ENCODE measurements at places on chromosomes 4 and X.

GRCh38 chrX:84199688-84200087 is 11.7 kb upstream of the RPS6KA6 start:
- no peak for DNase-seq

GRCh38 chr4:110442309-110442708 is 33.6 kb upstream of the ENPEP start:
- DNase-seq: no peak

GRCh38 chr4:69881173-69881773 is 21.3 kb upstream of the SULT1E1 start:
- peak; percentile 38 for DNase-seq

DNA sequence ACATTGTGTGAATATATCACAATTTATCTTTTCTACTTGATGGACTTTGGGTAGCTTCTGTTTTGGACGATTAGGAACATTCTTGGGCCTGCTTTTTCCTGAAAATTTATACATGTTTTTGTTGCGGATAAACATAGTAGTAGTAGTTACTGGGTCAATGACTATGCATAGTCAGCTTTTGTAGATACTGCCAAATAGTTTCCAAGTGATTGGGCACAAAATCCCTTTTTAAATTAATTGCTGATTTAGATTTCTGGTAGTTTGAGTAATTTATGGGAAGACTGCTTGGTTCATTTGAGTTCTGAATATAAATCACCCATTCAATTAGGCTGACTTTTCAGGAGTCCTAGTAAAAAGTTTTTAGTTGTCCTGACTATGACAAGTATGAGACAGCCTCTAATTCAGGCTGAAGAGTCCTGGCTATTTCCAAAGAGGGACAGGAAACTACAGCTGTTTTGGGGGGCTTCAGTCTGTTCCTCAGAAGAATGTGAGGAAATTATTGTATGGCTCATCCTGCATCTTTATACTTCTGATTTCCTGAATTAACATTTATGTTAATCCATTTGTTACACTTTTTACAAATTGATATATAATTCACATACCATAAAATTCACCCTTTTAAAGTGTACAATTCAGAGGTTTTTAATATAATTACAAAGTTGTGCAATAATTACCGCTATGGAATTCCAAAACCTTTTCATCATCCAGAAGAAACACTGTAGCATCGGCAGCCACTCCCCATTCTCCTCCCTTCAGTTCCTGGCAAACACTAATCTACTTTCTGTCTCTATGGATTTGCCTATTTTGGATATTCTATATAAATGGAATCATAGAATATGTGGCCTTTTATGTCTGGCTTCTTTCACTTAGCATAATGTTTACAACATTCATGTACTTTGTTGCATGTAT is 14.2 kb downstream of the LRP2BP start:
- DNase-seq: no peak

GRCh38 chrX:16002185-16002584 is 121.2 kb upstream of the GRPR start:
- no peak for DNase-seq

GRCh38 chr4:33518856-33519255 is 2725.5 kb downstream of the ARAP2 start:
- DNase-seq: no peak

DNA sequence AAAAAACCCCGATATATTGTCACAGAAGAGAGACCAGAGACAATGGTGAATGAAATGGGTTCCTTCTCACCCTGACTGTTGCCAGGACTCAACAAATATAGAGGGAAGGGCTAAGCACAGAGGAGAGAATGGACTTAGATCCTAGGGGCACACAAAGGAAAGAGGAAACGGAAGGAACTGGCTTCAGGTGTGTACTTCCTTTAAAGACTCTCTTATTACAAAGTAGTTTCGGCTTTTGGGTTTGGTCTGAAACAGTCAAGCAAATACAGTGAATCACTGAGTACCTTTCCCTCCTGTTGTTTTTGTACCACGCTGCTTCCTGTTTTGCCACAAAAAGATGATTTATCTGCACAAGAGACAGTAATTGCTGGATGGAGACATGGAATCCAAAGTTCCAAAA is 46.1 kb upstream of the S100G start:
- no peak for DNase-seq

GRCh38 chr4:13548059-13548983 is 4.0 kb upstream of the NKX3-2 start:
- DNase-seq: no peak

DNA sequence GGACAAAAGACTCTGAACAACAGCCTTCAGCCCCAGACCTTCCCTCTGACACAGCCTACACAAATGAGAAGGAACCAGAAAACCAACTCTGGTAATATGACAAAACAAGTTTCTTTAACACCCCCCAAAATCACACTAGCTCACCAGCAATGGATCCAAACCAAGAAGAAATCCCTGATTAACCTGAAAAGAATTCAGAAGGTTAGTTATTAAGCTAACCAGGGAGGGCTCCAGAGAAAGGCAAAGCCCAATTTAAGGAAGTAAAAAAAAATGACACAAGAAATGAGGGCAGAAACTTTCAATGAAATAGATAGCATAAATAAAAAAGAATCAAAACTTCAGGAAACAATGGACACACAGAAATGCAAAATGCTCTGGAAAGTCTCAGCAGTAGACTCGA is 224.0 kb downstream of the TRIML1 start:
- DNase-seq: no peak

DNA sequence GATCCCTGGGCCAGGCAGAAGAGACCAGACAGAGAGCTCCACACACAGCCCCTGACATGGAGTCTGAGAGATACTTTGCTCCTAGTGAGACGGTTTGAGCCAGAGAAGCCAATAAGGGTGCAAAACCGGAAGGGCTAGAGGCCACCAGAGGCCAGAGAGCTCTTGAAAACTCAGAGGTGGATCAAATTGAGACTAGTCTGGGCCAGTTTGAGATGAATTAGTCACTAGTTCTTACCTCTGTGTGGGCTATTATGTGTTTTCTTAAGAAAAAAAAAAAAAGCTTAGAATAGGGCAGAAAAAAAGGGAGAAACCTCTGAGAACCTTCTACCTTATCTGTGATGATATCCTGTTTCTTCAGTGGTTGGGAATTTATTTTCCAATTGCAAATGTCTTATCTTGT is 110.4 kb upstream of the EDNRA start:
- DNase-seq: no peak

DNA sequence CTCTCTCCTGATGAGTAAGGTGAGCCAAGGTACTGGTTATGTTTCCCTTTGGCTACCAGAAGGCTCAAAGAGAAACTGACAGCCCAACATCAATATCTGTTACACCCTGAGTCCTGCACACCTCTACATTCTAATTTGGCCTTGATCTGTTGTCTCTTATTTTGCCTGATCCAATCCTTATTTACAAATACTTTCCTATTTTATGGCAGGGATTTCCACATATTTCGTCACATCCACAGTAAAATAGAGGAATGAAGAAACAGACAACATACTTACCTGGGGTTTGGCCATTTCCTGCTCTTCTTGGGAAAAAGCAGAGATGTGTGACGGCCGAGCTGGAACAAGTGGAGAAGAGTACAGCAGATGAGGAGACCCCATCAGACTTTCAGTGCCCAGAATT is 1.5 kb downstream of the ZNF182 start:
- DNase-seq: no peak

DNA sequence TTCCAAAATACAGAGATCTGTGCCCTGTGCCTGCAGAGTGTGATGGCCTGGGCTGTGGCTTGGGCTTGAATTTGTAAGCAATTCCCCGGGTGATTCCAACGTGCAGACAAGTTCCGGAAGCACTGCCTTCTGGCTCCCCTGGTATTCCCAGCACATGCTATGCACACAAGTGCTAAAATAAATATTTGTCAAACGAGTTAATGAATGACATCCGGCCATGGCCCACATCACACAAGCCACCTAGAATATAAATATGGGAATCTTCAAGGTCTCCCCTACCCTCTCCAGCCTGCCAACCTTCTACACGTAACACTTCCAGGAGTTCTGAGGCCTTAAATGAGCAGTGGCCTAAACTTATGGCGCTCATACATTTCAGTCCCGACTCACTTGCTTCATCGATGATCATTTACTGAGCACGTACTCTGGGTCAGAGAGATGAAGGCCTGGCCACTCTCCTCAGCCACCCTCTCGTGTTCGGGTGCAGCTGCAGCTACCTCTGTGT is 21.3 kb downstream of the DCTD start:
- no peak for DNase-seq

DNA sequence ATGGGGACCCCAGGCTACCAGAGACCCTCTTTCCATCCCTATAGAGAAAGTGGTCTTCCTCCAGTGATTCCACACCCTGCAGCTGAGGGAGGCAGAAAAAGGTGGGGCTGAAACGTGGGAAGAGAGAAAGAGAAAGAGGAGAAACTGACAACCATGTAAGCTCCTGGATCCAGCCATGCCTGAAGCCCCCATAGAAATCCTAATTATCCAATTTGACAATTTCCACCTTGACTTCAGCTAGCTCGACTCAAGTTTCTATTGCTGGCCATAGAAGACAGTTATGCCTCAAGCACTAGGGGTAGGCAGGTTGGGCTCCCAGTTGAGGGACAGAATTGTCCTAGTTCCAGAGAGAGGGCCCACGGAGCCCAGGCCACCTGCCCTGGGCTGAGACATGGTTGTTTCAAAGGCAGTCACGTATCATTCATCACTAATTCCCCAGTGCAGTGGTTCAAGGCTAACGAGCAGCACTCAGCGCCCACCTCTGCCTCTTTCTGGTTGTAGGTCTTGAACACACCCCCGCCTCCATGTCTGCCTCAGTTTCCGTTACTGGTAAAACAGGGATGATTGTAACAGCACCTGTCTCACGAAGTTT is 39.8 kb upstream of the ASMTL start:
- DNase-seq: no peak

DNA sequence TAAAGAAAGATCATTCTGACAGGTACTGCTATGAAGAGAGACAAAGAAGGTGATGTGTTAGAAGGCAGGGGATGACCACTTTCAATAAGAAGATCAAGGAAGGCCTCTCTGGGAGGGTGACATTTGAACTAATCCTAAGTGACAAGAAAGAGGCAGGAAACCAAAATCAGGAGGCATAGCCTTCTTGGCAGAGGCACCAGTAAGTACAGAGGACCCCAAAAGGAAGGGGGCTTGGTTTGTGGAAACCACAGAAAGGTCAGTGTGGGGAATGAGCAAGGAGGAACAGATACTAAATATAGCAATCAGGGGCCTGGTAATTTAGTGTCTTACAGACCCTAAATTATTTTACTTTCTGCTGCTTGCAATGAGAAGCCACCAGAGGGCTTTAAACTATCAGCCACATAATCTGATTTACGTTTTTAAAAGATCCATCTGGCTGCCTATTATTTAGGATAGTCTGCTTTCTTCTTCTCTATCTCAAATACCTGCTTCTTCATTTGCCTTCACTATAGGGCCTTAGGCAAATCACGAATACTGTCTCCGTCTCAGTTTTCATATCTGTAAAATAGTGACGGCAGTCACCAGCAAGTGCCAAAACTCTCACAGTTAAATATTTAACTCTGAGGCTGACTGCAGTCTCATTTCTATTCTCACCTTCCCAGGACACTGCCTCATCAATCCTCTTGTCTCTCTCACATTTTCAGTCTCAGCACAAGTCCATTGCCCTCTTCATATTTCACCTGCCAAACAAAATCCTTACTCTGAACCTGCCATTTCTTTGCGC is 16.7 kb downstream of the NR3C2 start:
- DNase-seq: no peak

GRCh38 chrX:68432648-68433047 is 647 bp downstream of the OPHN1 start:
- no peak for DNase-seq

DNA sequence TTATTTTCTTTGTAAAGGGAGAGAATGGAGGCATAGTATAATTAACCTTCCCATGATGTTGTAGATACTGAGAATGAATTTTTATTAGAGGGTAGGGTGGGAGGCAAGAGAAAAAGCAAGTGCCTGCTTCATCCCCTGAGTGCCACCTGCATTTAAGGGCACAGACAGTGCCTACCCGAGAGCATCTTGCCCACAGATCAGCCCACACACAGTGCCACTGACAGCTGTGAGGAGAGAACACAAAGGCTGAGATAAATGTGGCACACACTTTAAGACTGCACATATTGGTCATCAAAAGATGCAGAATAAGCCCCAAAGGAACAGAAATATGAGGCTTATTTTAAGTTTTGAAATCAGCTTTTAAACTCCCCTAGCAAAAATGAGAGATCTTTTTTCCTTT is 250.8 kb downstream of the SLC39A8 start:
- DNase-seq: no peak

GRCh38 chr4:53559021-53559620 is 32.2 kb downstream of the LNX1 start:
- DNase-seq: no peak

DNA sequence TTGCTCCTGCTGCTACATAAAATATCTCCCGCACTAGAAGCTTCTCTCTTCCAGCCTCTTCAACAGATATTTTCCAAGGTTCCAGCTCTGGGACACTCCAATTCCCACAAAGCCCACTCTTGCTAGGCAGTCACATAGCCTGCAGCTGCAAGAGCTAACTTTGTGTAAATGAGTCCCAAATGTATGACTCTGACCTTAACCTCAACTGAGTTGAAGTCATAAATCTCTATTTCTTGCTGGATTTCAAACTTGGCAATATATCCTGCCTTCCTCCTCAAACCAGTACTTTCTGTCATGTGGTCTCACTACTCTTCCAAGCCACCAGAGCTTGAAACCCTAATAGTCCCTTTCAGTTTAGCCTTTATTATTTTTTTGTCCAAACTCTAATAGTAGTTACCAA is 315.4 kb upstream of the GRIA3 start:
- DNase-seq: no peak

DNA sequence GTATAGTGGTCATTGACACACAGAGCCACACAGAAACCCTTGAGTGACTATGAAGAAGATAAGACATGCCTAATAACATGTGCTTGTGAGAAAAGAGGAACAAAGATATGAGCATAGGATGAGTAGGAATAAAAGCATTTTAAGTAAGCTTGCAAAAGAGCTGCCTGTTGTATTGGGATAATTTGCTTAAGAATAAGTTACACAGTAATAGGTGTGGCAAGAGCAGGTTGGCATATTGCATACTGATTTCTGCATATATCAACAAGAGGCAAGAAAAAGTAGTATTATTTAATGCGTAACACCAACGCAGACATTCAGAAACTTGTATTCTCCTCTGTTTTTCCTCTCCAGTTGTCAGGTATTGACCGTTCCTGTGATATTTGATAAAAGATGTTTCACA is 111.5 kb upstream of the UGT8 start:
- DNase-seq: no peak

DNA sequence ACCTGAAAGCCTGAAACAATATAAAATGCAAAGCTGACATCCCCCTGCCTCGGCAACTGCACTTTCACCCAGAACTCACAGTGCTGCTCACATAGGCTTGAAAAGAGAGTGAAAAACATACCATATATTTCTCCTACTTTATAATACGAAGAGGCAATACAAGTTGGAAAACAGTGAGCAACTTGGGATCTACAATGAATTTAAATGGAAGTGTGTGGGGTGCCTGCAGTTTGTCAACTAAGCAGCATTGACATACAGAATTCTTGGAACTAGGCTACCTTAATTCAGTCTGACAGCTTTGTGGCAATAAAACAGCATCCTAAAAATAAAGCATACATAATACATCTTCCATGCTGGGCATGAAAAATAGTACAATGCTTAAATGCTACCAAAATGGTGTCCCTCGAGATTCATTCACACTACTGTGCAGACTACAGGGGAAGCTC is 8.0 kb downstream of the GASK1B start:
- DNase-seq: no peak

All from T-helper 2 cell (primary cell).